Cerebellar nuclear complex (tissue), 1 donor: ENCODE measurements at places on chromosomes 3 and 15.

GRCh38 chr3:50359760-50360110, 414 bp upstream of the TMEM115 start:
- DNase-seq, result no peak

DNA sequence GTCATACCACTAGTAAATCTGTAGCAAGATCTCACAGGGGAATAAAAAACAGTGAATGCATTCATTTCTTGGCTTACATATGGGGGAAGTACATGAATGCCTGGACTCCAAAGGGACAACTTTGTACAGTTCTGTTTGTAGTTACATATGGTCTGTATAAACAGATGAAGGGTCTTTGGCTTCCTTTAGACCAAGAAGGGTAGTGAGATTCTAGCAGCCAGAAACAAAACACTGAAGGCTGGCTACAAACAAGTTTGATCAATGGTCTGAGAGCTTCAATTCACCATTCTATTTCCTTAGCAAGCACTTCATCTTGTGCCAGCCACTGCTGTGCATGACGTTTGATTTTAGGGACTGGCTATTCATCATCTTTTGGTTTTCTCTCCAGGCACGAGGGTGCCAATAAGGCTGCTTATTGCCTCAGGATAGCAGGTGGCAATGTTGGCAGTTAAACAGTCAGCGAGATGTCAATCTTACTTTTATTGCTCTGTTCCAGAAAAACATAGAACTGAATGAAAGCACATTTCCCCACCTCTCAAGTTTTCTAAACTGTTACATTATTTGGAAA, 313.7 kb upstream of the COL8A1 start:
- DNase-seq, result no peak

DNA sequence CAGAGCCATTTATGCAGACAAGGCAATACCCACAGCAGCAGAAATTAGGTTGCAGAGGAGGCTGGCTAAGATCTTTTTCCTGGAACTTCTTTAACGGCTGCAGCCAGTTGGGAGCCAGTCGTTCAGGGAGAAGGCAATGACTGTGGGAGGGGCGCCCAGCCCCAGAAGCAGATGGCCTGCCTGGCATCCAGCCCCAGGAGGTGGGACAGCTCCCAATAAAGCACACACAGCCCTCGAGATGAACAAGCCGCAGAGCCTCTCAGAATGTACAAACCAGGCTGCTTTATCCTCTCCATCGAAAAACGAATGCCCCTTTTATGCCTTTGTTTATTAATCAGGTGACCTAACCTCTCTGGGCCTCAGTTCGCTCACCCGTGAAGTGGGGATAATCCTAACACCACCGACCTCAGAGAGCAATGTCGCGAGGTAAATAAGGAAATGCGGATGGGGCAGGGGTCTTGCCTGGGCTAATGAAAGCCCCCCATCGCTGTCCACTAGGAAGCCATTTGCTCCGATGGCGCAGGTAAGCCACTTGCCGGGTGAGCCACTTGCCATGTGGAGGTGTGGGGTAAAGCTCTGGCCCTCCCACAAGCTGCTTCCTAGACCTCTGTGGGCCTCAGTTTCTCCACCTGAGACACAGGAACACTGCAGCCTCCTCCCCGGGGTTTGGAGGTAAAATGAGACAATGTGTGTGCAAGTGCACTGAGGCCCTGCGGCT, 35.8 kb downstream of the MGLL start:
- peak; percentile 81 for DNase-seq

DNA sequence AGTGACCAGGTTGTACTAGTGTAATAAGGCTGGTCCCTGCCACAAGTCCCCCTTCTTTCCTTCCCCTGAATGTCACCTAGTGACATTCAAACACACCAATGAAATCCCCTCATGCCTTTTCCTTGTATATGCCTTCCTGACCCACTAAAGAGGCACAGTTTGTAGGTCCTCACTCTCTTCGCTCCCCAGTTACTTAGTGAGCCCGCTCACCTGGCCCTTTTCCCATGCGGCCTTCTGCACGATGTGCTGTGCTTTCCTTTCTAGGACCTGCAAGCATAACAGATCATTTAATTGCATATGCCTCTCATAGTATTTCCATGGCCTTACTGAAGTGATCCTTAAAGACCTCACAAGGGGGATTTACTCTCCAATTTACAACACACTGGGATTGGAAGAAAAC, 146.3 kb downstream of the THRB start:
- DNase-seq, result no peak

DNA sequence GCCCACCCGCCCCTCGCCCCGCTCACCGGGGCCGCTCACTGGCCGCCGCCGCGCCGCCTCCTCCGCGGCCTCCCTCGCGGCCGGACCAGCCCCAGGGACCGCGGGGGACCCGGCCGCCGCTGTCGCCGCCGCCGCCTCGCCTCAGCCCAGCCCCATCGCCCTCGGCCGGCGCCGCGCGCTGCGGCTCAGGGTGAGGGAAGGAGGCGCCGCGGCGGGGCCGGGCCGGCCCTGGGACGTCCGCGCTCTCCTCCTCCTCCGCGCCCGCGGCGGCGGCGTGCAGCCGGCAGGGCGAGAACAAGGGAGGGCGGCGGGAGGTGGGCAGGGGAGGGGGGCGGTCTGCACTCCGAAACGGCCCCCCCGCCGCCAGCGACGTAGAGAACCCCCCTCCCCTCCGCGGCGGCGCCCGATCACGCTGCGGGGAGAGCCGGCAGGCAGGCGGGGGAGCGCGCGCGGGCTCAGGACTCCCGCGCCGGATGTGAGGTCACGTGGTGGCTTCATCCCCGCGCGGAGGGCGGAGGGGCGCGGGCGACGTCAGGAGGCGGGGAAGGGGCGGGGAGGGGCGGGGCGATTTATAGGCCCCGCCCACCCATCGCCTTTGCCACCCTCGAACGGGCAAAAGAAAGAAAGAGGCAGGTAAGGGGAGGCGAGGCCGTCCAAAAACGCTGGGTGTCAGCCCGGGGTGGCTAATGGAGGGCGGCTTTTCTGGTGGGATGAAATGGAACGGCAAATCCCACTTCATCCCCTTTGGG, at the start of gene ATP13A3:
TSS of gene ATP13A3 (minus strand) at position 463 of the 749 bp plus-strand sequence. CDS start 24,812 bp downstream, outside the sequence.
- peak; percentile 44 for DNase-seq

- DNase-seq, result no peak
Measured at GRCh38 chr3:56792193-56792592, 9.6 kb downstream of the ARHGEF3 start.

GRCh38 chr3:117691526-117691925, 981.9 kb downstream of the TUSC7 start:
- no peak for DNase-seq

GRCh38 chr3:160566499-160566898, 1.1 kb upstream of the KPNA4 start:
- no peak for DNase-seq

DNA sequence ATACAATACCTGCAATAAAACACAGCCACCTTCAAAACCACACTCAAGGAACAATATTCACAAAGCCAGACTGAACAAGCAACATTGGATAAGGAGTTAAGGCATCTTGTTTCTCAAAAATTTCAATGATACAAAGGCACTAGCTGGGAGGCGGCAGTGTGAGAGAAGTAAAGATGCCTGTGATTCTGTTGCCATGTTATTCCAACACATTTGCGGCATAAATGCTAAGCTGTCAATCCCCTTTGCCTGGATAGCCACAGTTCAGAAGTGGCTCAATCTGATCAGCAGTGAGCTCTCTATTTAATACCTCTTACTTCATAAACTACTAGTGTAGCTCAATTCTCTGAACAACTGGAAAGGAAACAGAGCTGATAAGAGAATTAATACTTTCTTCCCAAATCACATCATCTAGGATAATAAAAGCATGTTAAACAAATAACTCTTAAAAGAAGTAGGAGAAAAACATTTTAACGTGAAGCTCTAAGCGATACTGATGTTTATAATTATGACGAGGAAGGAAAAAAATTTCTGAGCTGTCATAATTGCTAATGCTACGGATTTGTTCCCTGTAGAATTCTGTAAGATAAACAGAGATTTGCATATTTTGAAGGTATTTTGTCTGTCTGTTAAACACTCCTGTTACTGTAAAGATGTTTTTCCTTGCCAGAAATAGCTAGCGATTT, 358.4 kb downstream of the FOXP1 start:
- no peak for DNase-seq

DNA sequence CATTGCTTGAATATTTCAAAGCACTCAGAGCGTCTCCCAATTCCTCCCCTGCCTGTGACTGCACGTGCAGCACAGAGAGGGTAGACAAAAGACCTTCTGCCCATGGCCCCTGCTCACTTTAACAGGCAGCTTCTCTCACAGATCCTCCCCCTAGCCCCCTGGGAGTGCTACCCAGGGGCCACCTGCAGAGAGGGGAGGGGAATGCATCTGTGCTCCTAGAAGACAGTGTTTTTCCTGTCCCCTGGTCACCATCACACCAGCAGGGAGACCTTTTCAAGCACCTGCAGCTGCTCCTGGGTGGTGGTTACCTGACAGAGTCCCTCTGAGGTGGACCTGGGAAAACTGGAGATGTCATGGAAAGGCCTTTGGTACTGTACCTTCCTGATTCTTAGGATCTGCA, 56.7 kb upstream of the PRR23C start:
- DNase-seq, result no peak
